KBM-7 (cell line): ENCODE measurements at places on chromosomes 2 and 18.

DNA sequence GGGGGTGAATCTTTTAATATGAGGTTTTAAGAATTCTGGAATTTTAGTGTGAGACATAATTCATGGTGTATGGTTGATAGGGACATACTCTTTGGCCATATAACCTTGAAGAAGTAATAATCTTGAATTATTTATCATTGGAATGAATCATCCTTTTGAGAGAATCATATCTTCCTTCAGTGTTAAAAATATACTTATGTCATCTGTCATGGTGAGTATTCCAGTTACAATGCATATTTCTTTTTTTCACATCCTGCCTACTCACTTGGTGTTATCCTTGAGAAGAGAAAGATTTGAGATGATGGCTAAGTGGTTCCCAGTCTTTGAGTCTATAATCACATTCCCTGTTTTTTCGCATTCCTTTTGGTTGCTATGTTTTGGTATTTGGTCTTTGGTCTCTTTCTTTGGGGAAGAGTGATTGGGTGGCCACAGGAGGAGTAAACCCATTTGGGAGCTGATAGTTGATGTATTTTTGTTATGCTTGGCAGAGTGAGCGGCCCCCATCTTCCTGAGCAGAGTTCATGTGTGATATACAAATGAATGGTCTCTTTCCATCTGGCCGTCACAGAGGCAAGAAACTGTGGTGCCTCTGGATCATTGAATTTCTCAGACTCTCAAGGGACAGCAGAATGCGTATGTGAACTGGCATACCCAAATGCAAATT is 21.6 kb downstream of the ASAP2 start:
- DNase-seq, result no peak

GRCh38 chr2:47767880-47768609 is 14.9 kb upstream of the MSH6 start:
- peak; percentile 74 for DNase-seq

DNA sequence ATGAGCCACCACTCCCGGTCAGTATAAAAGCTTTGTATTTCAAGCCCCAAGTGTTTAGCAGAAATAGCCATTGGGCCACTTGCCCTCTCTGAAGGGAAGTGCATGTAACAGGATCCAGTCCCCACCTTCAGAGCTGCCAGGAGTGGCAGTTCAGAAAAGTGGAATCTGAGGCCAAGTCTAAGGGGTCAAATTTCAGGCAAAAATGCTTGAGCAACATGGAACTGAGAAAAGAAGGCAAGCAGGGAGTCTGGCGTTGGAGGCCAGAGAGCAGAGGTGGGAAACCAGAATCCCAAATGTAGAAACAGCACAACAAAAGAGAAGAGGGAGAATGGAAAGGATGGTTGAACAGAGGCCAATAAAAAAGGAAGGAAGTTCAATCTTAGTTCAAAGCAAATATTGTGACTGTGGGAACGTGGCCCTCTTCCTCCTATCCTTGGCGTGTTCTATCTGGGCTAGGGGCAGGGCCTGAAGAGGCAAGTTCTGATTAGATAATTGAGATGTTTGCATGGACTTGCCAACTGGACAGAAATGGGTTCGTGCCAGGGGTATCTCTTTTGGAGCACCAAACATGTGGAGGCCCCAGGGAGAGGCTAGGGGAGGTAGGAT is 102.2 kb downstream of the AP1S3 start:
- no peak for DNase-seq

DNA sequence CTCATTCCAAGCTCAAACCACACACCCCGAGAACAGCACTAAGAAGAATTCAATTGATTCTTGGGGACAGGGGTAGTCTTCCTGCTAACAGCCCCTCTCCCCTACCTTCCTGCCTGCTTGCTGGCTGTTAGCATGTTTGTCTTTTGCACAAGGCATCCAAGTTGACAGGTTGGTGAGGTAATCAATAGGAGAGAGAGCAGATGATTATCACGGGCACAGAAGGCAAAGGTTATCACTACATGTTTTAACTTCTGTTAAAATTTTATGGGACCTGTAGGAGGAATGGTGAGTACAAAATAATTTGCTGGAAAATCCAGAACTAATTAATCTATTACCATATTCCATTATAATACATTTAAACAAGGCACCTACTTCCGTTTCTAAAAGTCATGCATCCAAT is 442.1 kb upstream of the TCF4 start:
- no peak for DNase-seq

DNA sequence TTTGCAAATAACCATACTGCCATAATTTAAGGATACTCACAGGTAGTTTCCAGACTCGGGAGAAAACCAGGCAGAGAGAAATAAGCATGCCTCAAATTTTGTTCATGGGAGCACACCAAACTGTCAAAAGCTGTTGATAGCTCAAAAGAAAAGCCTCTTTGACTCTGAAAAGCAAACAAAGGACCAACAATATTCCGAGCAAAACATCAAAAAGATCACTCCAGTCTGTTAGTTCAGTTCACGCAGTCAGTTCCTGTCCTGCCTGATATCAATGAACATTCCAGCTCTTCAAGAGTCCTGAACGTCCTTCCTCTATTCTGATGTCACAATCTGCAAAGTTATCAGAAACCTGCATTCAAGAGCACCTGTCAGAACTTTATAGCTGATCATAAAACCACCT is 78.7 kb downstream of the RRM2 start:
- no peak for DNase-seq

GRCh38 chr2:107222466-107222865 is 336.5 kb upstream of the ST6GAL2 start:
- no peak for DNase-seq

DNA sequence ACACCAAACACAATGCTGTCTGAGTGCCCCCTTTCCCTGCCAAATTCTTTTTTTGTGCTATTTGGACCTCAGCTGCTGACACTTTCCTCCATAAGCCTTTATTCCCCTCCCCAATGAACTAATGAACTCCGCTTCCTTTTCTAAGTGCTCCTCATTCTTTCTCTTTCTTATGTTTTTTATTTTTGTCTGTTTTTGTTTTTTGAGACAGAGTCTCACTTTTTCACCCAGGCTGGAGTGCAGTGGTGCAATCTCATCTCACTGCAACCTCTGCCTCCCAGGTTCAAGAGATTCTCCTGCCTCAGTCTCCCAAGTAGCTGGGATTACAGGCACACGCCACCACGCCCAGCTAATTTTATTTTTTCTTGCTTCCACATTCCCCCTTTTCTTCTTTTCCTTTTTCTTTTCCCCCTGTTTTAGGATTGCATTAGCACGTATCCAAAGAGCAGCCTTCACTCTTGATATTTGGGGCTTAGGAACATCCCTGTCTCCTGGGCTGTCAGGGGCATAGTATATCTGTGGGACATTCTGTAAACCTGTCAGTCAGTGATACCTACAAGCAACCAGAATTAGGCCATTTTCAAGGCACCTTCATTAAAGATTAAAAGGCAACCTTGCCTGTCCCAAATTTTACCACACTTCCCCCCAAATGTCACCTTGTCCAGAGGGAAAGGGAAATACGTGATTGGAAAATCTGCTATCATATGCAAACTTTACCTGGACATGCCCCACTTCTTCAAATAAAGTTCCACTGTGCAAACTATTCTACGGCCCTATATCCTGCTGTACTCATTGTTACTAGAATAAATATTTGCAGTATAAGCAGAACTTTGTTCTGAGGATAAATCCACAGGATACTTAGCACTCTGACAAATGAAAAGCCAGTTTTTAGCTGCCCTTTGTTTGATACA is 65.1 kb upstream of the ACSL3 start:
- no peak for DNase-seq

GRCh38 chr2:40038646-40039045 is 259.6 kb upstream of the THUMPD2 start:
- no peak for DNase-seq

DNA sequence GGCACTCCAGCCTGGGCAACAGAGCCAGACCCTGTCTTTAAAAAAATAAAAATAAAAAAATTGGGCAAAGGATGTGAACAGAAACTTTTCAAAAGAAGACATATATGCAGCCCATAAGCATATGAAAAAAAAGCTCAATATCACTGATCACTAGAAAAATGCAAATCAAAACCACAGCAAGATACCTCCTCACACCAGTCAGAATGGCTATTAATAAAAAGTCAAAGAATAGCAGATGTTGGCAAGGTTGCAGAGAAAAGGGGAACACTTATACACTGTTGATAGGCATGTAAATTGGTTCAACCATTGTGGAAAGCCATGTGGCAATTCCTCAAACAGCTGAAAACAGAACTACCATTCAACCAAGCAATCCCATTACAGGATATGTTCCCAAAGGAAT is 204.1 kb upstream of the SRD5A2 start:
- no peak for DNase-seq

GRCh38 chr18:37577051-37577611 is 11.5 kb upstream of the CELF4 start:
- DNase-seq, result no peak

DNA sequence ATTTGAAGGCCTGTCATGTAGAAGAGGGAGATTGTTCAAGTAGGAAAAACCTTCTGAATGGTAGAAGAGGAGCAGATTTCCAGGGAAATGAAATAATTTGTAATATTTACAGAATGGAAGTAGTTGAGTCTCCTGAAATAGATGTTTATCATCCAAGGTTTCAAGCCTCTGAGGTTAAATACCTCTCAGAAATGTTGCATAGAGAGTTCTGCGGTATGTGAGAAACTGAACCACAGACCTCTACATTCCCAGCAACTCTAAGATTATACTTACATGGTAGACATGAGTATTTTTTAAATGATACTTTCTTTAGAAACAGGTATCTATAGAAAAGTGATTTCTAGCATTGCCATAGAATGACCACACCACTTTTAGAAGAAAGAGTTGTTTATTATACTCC is 379.8 kb upstream of the FANCL start:
- no peak for DNase-seq

- DNase-seq, result no peak
These were observed 30.9 kb downstream of the MREG start for GRCh38 chr2:215982465-215982875.

DNA sequence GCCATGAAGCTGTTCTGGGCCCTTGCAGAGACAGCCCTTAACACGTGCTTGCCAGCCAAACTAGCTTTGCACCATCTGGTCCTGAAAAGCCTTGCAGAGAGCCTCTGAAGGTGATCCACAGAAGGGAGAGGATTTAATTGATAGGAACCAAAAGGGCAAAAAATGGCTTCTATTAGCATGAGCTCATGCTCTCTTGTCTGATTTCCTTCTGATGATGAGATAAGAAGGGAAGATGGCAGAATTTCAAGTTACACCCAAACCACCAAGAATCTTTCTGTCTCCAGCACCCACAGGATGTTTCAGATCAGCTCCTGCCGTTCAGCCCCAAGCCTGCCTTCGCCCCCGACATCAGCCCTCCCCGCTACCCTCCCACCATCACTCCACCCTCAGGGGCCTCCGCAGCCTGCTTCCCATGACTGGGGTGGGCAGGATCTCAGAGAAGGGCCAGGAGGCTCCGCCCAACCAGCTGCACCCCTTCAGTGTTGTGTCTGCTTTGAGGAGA is 23.4 kb upstream of the GLI2 start:
- DNase-seq, result no peak

DNA sequence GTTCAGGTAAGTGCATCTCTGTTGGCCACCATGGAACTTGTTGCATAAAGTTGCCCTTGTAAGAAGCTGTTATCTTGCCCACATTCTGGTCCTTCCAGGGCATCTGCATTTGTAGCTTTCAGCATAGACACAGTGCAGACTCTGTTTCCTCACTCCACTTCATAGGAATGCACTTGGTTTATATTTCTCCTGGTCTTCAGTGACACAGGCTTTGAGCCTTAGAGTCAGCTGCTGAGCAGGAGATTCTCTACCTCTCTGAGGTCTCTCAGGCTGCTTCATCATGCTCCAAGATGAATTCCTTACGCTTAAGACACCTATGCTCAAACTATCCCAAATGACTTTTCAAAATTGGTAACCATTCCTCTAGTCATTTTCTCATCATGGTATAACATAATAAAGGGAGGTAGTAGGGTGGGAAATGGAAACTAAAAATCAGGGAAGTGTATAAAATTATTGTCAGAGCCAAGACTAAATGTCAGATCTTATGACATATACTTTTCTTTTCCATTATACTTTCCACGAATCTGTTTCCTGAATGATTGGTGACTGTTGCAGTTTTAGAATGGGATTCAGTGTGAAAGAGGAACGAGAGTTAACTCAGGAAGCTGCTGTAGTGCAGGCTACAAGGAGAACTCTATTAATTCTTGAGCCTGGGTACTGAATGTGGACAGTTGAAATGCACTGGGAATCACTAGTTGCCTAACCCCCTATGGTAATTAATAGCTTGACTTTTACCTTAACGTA is 72.0 kb downstream of the GALNT1 start:
- DNase-seq, result peak; percentile 27

GRCh38 chr18:22521026-22521707 is 103.5 kb upstream of the CTAGE1 start:
- DNase-seq, result peak; percentile 3

- DNase-seq, result peak; percentile 59
These were observed at the start of gene ITPRIPL1 for GRCh38 chr2:96325041-96325883. Gene ITPRIPL1 (plus strand): TSS chr2:96325317. CDS start chr2:96325840, 523 bp downstream.

DNA sequence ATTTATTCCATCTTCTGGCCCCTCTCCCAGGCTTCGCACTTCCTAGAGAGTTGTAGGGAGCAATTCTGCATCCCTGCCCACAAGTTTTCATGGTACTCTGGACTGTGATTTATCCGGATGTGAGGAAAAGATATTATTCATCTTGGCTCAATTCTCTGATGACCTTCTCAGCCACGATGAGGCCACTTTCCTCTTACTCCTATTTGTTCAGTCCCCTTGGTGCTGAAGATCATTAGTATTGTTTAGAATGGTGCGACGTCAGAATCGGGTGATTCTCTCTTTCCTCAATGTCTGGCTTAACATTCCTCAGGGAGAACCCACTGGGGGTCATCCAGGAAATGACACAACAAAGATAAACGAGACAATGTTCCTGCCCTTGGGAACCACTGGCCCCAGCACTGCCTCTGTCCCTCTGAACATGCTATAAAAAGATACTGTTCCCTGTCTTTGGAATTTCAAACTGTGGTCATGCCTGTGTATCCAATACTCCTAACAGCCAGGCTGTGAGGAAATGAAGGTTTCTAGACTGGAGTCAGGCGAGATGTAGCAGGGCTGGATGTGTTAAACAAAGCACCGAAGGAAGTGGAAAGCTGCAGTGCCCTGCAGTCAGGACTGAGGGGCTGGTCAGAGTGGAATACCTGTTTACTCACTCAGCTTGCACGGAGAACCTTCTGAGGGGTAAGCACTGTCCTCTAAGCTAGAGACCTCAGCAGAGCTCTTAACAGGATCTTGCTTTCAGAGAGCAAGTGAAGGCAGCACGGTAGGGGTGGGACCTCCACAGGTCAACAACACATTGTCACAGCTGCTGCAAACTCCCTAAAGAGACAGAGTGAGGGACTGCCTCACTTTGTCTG is 12.9 kb upstream of the GLI2 start:
- no peak for DNase-seq

DNA sequence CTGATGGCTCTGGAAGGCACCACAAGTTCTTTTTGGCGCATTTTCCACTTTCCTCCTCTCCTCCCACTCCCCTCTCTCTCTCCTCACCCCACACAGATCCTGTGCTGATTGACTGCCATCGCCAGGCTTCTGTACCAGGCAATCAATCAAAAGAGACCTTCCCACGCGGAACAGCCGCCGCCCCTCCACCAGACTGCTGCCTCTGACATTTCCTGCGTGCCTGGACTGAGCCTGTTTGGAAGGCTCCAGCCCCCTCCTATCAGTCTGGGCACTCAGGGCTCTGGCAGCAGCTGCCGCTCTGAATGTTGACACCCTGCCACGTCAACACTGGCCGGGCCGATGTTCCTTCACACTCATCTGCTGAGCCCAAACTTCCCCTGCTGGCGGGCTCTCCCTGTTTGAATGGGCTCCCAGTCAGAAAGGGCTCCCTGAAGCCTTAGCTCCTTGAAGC is 467.7 kb downstream of the EPHA4 start:
- no peak for DNase-seq
